ENCODE measurements at places on chromosomes 3 and 15.

- H3K27ac ChIP-seq: no peak overlapping the region
- no peak for DNase-seq
- peaks cover 11% of the 10 kb centered on the region for H3K4me1 ChIP-seq
- no peak overlapping the region for H3K4me3 ChIP-seq
Observed at GRCh38 chr15:57335293-57335715, 41.0 kb upstream of the CGNL1 start.

DNA sequence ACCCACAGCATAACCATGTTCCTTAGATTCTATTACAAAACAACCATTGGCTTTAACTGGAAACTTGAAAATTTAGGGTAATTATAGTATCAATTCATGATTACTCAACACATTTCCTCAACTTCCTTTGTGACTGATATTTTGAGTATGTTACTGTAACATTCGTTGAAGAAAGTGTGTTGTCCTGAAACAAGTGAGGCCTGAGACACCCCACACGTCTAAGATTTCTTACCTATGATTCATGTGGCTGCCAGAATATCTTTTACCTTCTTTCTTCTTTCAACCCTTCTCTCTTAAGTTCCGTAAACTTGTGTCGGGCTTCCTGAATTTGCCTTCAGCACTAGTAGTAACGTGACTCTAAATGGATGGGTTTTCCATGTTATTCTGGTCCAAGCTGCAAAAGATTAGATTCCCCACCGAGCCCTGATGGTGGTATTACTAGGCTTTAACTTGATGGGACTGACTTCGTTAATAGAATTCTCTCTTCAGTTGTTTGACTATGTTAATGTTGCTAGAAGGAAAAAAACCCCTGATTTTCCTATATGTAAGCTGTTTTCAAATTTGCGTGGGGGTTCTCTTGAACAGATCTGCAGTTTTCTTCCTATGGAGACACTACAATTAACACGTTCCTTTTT lies 296.0 kb upstream of the ICE2 start:
- H3K27ac ChIP-seq: no peak overlapping the region
- no peaks in the 10 kb centered on the region for H3K4me1 ChIP-seq
- no peaks in the 10 kb centered on the region for H3K36me3 ChIP-seq
- no peaks in the 10 kb centered on the region for H3K27me3 ChIP-seq
- no peak overlapping the region for H3K4me3 ChIP-seq
- DNase-seq: no peak

DNA sequence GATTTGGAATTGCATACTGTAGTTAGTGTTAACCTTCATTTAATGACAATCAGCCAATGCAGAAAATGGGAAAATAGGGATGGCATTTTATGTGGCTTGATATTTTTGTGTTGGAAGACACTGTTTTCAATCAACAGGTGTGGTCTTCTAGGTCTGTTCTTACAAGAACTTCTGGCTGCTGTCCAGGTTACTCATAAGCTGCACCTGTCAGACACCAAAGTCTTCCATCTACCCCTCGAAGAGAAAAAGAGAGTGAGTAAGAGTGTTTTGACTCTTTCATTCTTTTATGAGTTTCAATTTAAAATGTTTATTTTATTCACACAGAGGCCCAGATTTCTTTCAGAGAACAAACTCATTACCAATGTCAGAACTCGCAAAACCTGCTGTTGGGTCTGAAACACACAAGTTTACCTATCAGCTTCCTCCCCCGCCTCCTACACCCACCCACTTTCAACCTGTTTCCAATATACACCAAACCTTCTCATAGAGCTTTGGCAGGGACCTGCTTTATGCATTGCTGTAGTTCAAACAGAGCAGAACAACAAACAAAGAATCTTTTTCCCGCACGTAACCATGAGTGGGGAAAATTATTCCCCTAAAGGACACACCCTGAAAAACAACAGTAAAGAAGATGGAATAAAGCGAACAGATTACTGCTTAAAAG lies 767.7 kb upstream of the ALCAM start:
- H3K36me3 ChIP-seq: no peaks in the 10 kb centered on the region
- no peaks in the 10 kb centered on the region for H3K27me3 ChIP-seq
- no peaks in the 10 kb centered on the region for H3K4me1 ChIP-seq
- DNase-seq: no peak
- no peak overlapping the region for H3K4me3 ChIP-seq

- H3K36me3 ChIP-seq: peaks cover 9% of the 10 kb centered on the region
- peak overlapping the region; percentile 92 for H3K27ac ChIP-seq
- peak overlapping the region; percentile 89 for H3K4me3 ChIP-seq
- H3K27me3 ChIP-seq: no peaks in the 10 kb centered on the region
- H3K4me1 ChIP-seq: peaks cover 6% of the 10 kb centered on the region
Observed at GRCh38 chr3:107523289-107523538, 452 bp downstream of the BBX start.

DNA sequence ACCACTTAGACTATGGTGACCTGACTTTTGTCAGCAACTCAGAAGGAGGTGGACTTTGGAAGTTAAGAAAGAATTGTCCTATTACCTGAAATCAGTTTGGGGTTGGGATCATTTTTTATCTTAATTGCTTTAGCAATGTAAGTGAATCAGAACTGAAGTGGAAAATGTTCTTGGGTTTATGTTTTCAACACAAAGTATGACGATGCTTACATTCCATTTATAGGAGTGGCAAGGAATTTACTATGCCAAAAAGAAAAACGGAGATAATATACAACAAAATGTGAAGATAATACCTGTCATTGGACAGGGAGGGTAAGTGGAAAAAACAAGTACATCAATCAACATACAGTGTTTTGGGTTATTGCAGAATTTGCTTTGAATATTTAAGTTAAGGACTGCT lies 116.1 kb downstream of the PDE8A start:
- no peak overlapping the region for H3K27ac ChIP-seq
- no peaks in the 10 kb centered on the region for H3K4me1 ChIP-seq
- H3K27me3 ChIP-seq: no peaks in the 10 kb centered on the region
- DNase-seq: no peak

- H3K36me3 ChIP-seq: no peaks in the 10 kb centered on the region
- H3K27me3 ChIP-seq: no peaks in the 10 kb centered on the region
- H3K4me1 ChIP-seq: peaks cover 4% of the 10 kb centered on the region
- DNase-seq: no peak
Observed at GRCh38 chr3:54999811-55000210, 72.0 kb upstream of the LRTM1 start.

DNA sequence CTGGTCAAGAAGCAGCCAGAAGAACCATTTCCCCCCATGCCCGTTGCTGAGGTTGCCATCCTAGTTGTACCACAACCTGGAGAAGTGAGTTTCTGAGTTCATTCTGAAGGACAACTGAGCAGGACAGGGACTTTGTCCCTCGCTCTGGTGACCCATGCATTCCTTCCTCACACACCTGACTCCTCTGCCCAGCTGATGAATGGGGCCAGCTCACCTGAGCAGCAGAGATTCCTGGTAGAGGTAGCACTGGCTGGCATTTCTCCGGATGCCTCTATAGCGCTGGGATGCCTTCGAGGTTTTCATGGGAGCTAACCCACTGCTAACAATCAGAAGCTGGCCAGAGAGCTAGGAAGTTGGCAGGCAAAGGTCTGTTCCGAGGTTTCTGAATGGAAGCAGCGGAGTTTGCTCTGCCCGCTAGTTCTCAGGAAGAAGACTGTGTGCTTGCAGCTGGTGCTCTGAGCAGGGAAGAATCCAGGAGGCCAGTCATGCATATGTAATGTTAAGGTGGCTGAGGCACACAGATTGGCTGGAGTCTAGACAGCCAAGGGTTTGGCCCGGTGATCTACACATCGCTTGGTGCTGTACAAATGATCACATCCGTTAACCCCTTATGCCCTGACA lies at the start of gene TMC3:
Gene TMC3, minus strand, starts transcription at position 439 of the 621 bp plus-strand sequence. Its CDS starts 136 bp downstream, at position 303.
- H3K27me3 ChIP-seq: no peaks in the 10 kb centered on the region
- H3K4me1 ChIP-seq: no peaks in the 10 kb centered on the region
- no peak within 1 kb of the TSS for H3K4me3 ChIP-seq
- no peak for DNase-seq

GRCh38 chr3:141793476-141794260 lies 30.5 kb downstream of the GRK7 start:
- no peak overlapping the region for H3K27ac ChIP-seq
- no peaks in the 10 kb centered on the region for H3K36me3 ChIP-seq
- no peak for DNase-seq
- H3K4me3 ChIP-seq: no peak overlapping the region
- no peaks in the 10 kb centered on the region for H3K27me3 ChIP-seq

DNA sequence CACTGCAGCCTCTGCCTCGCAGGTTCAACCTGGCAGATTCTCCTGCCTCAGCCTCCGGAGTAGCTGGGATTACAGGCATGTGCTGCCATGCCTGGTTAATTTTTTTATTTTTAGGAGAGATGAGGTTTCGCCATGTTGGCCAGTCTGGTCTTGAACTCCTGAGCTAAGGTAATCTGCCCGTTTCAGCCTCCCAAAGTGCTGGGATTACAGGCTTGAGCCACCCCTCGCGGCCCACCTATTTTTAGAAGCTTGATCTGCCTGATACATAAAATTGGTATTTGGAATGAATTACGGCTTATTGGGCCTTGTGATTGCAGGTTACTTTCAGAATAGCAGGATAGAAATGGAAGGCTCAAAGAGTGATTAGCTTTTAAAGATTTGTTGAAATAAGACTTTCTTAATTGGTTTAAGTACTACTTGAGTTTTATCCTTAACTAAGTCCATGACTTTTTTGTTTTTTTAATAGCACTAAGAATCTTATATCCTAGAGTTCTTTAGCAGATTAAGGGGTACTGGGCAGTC lies 25.0 kb downstream of the GMPS start:
- H3K27me3 ChIP-seq: no peaks in the 10 kb centered on the region
- no peak overlapping the region for H3K4me3 ChIP-seq

GRCh38 chr3:124814620-124815421 lies 72.3 kb downstream of the ITGB5 start:
- peaks cover 44% of the 10 kb centered on the region for H3K36me3 ChIP-seq
- no peak overlapping the region for H3K4me3 ChIP-seq
- no peak for DNase-seq
- no peaks in the 10 kb centered on the region for H3K27me3 ChIP-seq
- peaks cover 30% of the 10 kb centered on the region for H3K4me1 ChIP-seq
- H3K27ac ChIP-seq: peak overlapping the region; percentile 36

- no peaks in the 10 kb centered on the region for H3K27me3 ChIP-seq
- DNase-seq: peak; percentile 70
- H3K36me3 ChIP-seq: no peaks in the 10 kb centered on the region
- H3K27ac ChIP-seq: no peak overlapping the region
Observed at GRCh38 chr15:81914734-81915256, 131.0 kb downstream of the MEX3B start.

- no peak for DNase-seq
- no peaks in the 10 kb centered on the region for H3K27me3 ChIP-seq
- no peaks in the 10 kb centered on the region for H3K4me1 ChIP-seq
- peak overlapping the region; percentile 28 for H3K27ac ChIP-seq
Observed at GRCh38 chr3:106371971-106372805, 503.4 kb upstream of the CBLB start.

DNA sequence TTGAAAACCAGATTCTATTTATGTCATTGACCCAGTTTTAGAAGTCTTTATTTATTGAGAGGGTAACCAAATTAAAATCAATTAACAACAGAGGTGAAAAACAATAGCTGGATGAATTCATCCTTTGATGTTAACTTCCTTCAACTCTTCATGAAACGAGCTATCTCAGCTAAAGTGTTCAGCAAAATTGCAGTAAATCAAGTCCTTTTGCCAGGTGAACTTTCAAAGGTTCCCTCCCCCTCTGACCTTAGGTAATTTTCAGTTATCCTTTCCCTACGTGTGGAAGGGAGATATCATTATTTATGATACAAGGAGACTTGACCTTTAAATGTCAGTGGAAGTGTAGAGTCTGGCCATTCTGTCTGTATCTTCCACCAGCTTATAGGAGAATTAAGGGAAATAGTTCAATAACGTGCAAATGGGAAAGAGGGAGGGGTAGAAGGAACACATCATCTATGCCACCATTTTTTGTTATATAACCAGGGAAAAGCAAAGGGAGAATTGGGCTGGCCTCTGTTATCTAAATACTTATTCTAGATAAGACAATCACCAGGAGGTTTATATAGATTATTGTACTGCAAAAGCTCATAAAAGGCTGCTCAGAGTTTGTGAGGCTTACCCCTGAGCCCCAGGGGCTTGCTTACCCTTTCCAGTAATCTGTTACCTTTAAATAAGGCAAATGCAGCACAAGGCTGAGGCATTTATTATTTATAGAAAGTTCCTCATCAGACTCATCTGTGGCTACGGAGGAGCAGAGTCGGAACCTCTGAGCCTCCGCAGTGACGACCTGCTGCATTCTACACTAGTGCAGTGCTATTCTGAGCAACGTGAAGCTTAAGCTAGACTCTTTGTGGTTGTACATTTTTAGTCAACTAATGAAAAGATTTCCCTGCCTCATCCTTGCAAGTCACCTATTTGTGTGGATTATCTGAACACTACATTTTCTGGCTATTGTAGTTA lies 97.7 kb upstream of the ZBED2 start:
- H3K4me1 ChIP-seq: peaks cover 35% of the 10 kb centered on the region
- no peak overlapping the region for H3K27ac ChIP-seq
- H3K4me3 ChIP-seq: no peak overlapping the region
- H3K36me3 ChIP-seq: no peaks in the 10 kb centered on the region
- DNase-seq: no peak

- H3K4me1 ChIP-seq: 0 out of 2 replicates have a peak, but pooled peaks cover 7% of the 10 kb centered on the region
- peak; percentile 85 for DNase-seq
- H3K27me3 ChIP-seq: no peaks in the 10 kb centered on the region
- no peak overlapping the region for H3K4me3 ChIP-seq
- H3K36me3 ChIP-seq: peaks cover 12% of the 10 kb centered on the region
- H3K27ac ChIP-seq: no peak overlapping the region
Observed at GRCh38 chr3:49671291-49672288, 2.6 kb upstream of the APEH start.

GRCh38 chr3:70383360-70383831 lies 71.0 kb upstream of the MDFIC2 start:
- no peak overlapping the region for H3K4me3 ChIP-seq

DNA sequence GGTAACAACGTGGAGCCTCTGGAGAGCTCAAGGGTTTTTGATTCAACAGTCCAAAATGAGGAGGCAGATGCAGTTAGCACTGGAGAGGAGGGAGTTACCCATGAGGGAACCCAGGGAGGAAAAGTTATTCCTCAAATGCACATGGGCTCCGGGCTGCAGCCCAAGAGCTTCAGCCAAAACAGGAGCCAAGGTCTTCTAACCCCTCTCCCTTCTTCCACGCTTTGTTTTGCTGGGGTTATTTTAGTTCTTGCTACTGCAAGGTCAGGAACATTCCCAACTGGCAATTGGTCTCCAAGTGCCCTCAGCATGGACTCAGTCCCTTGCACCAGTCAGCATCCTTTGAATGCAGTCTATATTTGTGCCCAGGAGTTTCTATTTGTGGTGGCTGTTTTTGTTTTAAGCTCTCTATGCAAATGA lies 90.0 kb downstream of the TGFBR2 start:
- DNase-seq: no peak
- H3K4me3 ChIP-seq: no peak overlapping the region

DNA sequence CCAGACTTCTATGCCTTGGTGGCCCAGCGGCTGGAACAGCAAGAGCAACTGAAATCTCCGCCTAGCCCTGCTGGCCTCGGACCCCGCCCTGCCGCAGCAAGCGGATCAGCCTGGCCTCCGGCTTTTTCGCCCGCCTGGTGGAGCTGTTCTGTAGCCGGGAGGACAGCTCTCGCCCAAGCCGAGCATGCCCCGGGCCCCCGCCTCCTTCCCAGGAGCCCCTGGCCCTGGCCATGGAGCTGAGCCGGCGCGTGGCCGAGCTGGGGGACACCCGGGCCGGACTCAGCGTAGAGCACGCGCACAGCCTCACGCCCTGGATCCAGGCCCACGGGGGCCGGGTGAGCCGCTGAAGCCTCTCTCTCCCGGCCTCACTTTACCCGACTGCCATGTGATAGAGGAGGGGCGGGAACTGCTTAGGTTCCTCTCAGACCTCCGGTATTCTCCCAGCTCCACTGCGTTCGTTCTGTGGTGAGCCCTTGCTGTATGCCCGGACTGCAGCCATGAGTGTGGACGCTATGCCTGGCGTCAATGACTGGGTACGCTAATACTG lies 24.1 kb upstream of the MRPL3 start:
- no peak for DNase-seq
- no peaks in the 10 kb centered on the region for H3K4me1 ChIP-seq
- H3K27me3 ChIP-seq: no peaks in the 10 kb centered on the region

All from SK-N-SH (cell line).